Stimulated activated CD8-positive, alpha-beta memory T cell treated with anti-CD3 and anti-CD28 coated beads, Interleukin-12 subunit alpha, Interleukin-12 subunit beta, amount 100 ng/mL, for 4 hours (primary cell): ENCODE measurements at places on chromosomes 6 and 20.

DNA sequence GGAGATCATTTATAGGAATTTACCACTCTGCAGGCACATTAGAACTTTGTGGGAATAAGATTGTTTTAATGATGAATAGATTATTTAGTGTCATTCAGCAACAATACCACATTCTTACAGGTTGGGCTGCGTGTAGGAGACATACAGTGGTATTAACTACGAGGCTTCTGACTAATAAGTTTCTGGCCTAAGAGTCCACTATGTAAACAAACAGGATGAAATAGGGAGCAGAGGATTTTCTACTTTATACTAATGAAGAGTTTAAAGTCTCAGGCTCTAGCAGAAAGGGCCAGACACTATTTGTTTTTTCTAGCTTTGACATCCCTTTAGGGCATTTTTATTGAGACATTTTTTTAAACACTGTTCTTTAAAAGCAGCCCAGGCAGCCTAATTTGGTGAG is 75.6 kb downstream of the SLC24A3 start:
- no peak for DNase-seq

- no peak for DNase-seq
Observed at GRCh38 chr6:144123421-144123820, 26.9 kb upstream of the STX11 start.

- DNase-seq, result no peak
Observed at GRCh38 chr6:136549300-136550044, 750 bp downstream of the MAP7 start.

DNA sequence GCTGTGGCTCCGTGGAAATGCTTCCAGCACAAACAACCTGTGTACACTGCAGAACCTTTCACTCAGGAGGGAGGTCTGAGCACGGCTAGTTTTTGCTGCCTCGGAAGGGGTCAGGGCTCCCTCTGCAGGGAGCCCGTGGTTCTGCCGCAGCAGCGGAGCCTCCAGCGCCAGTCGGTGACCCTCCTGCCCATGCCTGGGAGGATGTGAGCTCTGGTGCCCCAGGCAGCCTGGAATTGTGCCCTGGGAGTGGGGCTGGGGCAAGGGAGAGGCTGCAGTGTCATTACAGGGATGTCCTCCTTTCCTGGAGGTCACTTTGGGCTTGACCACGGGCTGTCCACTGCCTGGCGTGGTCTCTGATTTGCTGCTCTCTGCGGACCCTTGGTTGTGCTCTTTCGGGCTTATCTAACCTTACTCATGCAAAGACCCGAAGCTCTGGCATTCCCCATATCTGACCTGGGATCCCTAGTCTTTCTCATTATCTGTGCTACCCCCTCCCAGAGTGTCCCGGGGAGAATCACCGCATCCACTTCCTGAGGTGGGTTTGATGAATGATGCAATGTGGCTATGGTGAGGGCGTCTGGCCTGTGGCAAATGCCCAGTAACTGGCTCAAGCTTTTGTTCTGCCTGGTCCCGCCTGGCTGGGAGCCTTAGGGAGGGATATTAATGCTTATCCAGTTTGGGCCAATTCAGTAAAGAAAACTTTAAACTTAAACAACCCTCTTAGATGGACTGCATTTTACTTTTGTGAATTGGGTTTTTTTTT is 59.6 kb upstream of the TAGAP start:
- peak; percentile 66 for DNase-seq

DNA sequence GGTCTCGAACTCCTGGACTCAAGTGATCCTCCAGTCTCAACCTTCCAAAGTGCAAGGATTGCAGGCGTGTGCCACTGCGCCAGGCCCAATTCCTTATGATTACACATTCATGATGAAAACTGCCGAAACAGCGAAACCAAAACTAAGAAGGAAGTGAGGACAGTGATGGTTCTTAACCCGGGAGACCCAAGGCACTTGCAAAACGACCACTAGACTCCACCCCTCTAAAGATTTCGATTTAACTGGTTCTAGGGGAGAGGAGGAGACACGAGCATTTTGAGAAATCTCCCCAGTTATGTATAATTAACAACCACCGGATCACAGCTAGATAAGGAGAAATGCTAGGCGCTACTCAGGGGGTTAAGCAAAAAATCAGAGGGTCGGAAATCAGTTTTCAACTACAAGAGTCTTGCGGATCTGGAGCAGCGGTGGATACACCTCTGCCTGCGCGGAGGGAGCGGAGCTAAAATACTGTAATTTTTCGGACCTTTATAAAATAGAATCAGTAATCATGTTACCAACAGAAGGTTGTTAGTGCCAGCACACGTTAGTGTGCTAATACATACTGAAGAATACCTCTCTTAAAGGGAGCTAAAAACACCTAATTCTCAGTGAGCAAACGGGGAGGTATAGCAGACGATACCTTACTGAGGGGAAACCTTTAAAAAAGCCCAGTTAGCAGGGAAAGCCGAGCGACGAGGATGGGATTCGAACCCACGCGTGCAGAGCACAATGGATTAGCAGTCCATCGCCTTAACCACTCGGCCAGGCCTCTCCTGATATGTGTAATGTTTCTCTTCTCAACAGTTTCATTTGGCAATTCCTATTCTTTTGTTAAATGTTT is 60.0 kb upstream of the BTN3A2 start:
- peak; percentile 35 for DNase-seq

- peak; percentile 67 for DNase-seq
Observed at GRCh38 chr20:16574656-16575355, 1.6 kb upstream of the KIF16B start.

DNA sequence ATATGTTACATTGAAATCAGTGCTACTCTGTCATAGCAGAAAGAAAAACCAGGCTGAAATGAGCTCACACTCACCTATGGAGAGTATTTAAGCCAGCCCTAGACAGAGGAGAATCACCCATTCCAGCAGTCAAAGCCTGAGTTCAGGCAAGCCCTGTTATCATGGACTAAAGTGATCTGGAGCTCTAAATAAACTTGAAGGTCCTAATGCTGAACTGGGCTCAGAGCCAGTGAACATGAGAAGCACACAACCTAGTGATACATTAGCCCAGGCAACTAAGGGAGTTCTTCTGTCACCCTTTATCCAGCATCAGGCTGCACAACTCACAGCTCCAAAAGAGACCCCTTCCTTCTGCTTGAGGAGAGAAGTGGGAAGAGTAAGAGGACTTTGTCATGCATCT is 425.0 kb downstream of the COL12A1 start:
- no peak for DNase-seq

DNA sequence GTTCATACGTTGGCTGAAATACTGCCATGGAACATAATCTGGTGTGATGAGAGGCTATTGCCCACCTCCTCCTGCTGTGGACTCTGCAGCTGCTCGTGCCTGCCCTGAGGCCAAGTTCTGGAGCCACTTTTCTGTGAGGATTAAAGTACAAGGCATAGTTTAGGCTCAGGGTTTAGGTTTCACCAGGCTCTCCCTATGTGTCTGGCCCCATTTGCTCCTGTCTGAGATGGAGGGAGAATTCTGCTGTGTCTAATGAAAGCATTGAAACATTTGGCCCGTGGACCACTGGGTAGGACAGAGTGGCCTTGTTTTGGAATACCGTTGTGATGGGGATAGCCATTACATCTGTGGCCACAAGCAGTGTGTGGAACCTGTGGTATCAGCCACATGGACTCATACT is 5.9 kb downstream of the WRNIP1 start:
- no peak for DNase-seq

- DNase-seq, result no peak
Observed at GRCh38 chr20:3447321-3447720, 23.5 kb upstream of the ATRN start.

- DNase-seq, result no peak
Observed at GRCh38 chr6:12336121-12336971, 46.2 kb downstream of the EDN1 start.

DNA sequence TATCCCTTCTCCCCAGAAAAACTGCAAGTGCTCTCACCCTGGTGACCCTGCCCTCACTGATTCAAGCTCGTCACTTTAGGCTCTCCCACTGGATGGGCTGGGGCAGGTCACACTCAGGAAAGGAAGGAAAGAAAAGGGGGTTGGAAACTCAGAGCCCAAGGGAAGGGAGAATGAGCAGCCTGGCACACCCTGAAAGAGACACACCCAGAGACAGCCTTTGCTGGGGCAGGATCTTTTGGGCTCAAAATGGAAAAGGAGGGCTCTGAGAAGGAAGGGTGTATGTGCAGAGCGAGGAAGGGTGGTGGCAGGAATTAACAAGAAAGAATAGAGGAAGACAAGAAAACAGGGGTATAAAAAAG is 2.5 kb downstream of the PPP1R18 start:
- no peak for DNase-seq

GRCh38 chr6:100573166-100573565 is 108.4 kb upstream of the SIM1 start:
- no peak for DNase-seq

GRCh38 chr6:168126566-168127383 is 47.8 kb upstream of the FRMD1 start:
- DNase-seq, result no peak

DNA sequence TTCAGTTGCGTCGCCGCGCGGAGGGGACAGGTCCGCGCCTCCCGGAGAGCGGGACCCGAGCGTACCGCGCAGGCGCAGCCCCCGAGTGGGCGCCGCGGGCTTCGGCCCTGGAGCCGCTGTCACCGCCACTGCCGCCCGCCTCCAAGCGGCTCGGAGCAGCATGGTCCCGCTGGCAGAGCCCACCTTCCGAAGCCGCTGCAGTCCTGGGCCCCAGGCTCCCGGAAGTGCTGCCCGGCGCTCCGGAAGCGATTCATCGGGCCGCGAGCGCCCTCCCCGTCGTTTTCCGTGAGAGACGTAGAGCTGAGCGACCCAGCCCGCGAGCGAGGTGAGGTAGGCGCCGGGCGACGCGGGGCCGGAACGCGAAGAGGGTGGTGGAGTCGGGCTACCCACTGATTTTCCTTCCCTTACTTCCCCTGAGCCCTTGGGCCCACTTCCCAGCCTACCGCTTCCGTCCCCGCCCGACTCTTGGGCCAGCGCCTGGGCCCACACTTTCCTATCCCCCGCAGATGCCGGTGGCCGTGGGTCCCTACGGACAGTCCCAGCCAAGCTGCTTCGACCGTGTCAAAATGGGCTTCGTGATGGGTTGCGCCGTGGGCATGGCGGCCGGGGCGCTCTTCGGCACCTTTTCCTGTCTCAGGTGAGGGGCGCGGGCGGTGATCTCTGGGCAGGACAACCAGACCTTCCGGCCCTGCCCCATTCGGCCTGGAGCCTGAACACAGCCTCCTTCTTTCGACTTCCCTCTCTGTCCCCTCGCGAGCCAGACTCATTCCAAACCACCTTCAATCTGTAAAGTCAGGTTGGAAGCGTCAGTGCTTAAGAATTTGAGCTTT is at the start of the genes NFS1 and ROMO1:
Gene NFS1, minus strand, starts transcription at position 226 of the 830 bp plus-strand sequence. Its CDS starts 64 bp downstream, at position 162.
Gene ROMO1, plus strand, starts transcription at position 279 of the 830 bp plus-strand sequence. Its CDS starts 228 bp downstream, at position 507.
- DNase-seq, result peak; percentile 75

GRCh38 chr6:79028641-79029314 is 49.3 kb downstream of the PHIP start:
- no peak for DNase-seq

DNA sequence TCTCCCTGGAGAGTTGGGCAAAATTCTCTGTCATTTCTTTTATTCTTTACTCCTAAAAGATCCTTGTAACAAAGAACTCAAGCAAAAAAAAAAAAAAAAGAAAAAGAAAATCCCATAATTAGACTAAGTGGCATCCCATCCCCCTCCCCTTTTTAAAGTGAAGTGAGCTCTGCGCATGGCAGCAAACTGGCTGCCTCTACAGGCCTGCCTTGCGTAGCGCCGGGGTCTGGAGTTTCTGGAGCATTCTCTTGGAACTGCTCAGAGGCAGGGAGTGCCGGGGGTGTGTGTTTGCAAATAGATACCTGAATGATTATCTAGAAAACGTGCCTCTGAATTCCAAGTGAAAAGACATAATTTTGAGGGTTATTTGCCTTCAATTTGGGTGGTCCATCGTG is 48.1 kb downstream of the FOXC1 start:
- no peak for DNase-seq

- DNase-seq, result no peak
Observed at GRCh38 chr6:37916675-37917074, 97.1 kb downstream of the ZFAND3 start.

DNA sequence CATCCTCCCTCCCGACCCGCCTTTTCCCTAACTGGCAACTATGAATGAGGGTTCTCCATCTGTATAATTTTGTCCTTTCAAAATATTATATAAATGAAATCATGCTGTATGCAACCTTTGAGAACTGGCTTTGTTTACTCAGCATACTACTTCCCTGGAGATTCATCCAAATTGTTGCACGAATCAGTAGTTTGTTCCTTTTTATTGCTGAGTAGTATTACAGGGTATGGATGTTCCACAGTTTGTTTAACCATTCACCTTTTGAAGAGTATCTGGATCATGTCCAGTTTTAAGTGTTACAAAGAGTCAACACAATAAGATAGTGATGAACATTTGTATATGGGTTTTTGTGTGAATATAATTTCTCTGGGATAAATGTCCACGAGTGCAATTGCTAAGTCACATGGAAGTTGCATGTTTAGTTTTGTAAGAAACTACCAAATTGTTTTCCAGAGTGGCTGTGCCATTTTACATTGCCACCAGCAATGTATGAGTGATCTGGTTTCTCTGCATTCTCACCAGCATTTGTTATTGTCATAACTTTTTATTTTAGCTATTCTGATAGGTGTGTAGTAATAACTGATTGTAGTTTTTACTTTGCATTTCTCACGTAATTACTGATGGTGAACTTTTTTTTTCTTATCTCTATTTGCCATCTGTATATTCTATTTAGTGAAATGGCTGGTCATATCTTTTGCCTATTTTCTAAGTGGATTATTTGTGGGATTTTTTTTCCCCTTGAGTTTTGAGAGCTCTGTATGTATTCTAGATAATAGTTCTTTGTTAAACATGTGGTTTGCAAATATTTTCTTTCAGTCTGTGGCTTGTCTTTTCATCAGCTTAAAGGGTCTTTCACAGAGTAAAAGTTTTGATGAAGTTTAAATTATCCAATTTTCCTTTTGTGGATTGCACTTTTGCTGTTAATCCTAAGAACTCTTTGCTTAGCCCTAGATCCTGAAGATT is 14.4 kb upstream of the RNF24 start:
- DNase-seq, result no peak

DNA sequence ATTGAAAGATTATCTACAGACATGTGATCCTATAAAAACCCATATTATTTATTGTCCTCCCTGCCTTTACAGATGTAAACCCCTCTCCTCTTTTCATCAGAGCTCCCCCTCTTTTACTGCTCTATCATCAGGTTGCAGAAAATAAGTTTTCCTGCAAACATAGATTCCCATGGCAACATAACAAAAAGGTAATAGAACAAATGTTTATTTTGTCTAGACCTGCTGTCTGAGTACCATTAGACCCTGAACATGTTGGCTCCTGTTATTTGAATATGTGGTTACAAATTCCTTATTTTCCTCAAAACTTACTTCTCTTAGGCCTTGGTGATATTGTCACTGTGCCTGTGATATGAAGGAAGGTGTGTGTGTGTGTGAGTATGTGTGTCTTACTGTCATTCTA is 11.5 kb downstream of the MAPK14 start:
- DNase-seq, result no peak

DNA sequence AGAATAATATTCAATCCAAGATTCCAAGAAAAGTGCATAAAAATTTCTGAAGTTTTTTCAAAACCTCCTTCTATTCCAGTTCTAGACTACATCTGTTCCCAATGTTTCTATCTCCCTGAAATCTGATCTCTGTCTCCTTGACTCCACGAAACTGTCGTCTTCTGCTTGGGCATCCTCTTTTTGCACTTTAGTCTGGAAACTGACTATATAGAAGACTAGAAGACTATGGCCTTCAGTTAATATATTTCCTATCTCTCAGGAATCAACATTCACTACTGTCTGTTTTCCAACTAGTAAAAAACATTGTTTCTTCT is 745.4 kb upstream of the ADGRB3 start:
- DNase-seq, result no peak

GRCh38 chr6:137089305-137089704 is 44.5 kb upstream of the IL20RA start:
- DNase-seq, result no peak
